ENCODE measurements at places on chromosomes 3 and 15. TPM values are rescaled to one million over a fixed set of nuclear protein-coding genes. Genes with fewer than 3 reads are reported as not detected.

NRROS gene
- 15.6 TPM for total RNA-seq

MME gene
- not detected for total RNA-seq

AADACL2 gene
- total RNA-seq: not detected

GOLGA8M gene
- not detected for total RNA-seq

FEZF2 gene
- not detected for total RNA-seq

FBXW12 gene
- not detected for total RNA-seq

COL8A1 gene
- not detected for total RNA-seq

FOXB1 gene
- 0.33 TPM for total RNA-seq

LRRIQ4 gene
- total RNA-seq: 0.15 TPM

CCR9 gene
- 8.3 TPM for total RNA-seq

NR1I2 gene
- 0.38 TPM for total RNA-seq
